ENCODE measurements at places on chromosomes 1 and 21. TPM values are rescaled to one million over a fixed set of nuclear protein-coding genes. Genes with fewer than 3 reads are reported as not detected.

DNA sequence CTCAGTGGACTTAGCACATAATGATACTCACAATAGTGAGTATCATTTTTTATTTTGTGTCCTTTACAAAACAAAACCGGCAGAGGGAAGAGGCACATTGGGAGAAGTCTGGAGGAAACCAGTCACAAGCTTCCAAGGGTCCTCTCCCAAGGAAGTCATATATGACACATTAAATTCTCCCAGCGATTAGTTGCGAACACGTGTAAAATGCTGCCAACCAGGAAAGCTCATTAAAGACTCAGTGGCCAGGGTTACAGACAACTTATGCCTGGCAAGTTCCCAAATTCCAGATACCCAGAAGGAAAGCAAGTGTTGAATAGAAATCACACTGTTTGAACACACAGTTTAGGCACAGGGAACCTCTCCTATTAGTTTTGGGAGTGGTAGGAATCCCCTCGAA is 52.5 kb downstream of the TTC13 start:
- no peak for DNase-seq
- no peak overlapping the region for H3K27ac ChIP-seq
- H3K4me3 ChIP-seq, result no peak overlapping the region
- no peaks in the 10 kb centered on the region for H3K27me3 ChIP-seq
- no peaks in the 10 kb centered on the region for H3K4me1 ChIP-seq
- peaks cover 14% of the 10 kb centered on the region for H3K36me3 ChIP-seq

Gene SLC16A4
- total RNA-seq, result 6.8 TPM

DNA sequence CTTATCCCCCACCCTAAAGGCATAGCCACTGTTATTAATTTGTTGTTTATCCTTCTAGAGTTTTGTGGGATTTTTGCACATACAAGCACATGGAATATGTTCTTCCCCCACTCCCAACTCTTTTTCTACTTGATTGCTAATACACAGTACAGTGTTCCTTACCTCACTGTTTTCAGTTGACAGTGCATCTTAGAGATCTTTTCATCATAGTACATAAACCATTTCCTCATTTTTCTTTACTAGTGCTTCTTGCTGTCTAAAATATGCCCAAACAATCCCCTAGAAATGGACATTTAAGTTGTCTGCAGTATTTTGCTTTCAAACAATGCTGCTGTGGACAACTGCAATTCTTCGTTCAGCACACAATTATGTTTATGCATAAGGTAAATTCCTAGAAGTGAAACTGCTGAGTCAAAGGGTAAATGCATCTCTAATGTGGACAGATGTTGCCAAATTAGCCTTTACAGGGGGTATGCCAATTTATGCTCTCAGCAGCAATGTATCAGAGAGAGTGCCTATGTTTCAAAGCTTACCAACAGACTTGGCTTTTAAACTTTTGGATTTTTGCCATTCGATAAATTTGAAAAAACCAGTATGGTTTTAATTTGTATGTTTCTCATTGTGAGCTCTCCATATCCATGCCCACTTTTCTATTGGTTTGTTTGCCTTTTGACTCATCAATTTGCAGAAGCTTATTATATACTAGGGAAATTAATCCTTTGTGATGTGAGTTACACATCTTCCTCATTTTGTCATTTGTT is 132.6 kb downstream of the MRPS6 start:
- H3K36me3 ChIP-seq, result no peaks in the 10 kb centered on the region
- peaks cover 8% of the 10 kb centered on the region for H3K4me1 ChIP-seq
- peak; percentile 89 for DNase-seq
- H3K27me3 ChIP-seq, result no peaks in the 10 kb centered on the region

DNA sequence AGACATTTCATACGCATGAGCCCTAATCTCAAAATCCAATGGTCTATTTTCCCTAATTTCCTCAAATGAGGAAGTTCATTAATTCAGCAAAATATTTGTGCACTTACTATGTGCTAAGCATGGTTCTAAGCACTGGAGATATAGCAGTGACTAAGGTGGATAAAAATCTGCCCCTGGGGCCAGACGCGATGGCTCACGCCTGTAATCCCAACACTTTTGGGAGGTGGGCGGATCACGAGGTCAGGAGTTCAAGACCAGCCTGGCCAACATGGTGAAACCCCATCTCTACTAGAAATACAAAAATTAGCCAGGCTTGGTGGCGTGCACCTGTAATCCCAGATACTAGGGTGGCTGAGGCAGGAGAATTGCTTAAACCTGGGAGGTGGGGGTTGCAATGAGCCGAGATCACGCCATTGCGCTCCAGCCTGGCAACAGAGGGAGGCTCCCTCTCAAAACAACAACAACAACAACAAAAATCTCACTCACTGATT is 4.3 kb upstream of the MIIP start:
- peak overlapping the region; percentile 75 for H3K27ac ChIP-seq
- H3K36me3 ChIP-seq, result peaks cover 14% of the 10 kb centered on the region
- no peaks in the 10 kb centered on the region for H3K27me3 ChIP-seq
- peaks cover 4% of the 10 kb centered on the region for H3K4me1 ChIP-seq
- H3K4me3 ChIP-seq, result no peak overlapping the region

- no peak overlapping the region for H3K27ac ChIP-seq
- no peaks in the 10 kb centered on the region for H3K4me1 ChIP-seq
- peaks cover 28% of the 10 kb centered on the region for H3K36me3 ChIP-seq
- no peaks in the 10 kb centered on the region for H3K27me3 ChIP-seq
- no peak for DNase-seq
- no peak overlapping the region for H3K4me3 ChIP-seq
Measured at GRCh38 chr1:40750451-40750908, 33.1 kb upstream of the KCNQ4 start.

GRCh38 chr1:165287329-165287728 is 69.2 kb downstream of the LMX1A start:
- DNase-seq, result no peak
- H3K36me3 ChIP-seq, result no peaks in the 10 kb centered on the region
- no peaks in the 10 kb centered on the region for H3K27me3 ChIP-seq
- H3K4me3 ChIP-seq, result no peak overlapping the region
- no peaks in the 10 kb centered on the region for H3K4me1 ChIP-seq
- H3K27ac ChIP-seq, result no peak overlapping the region

Gene KCNQ4
- total RNA-seq, result 0.98 TPM

Gene SPATA17
- 13.4 TPM for total RNA-seq

DNA sequence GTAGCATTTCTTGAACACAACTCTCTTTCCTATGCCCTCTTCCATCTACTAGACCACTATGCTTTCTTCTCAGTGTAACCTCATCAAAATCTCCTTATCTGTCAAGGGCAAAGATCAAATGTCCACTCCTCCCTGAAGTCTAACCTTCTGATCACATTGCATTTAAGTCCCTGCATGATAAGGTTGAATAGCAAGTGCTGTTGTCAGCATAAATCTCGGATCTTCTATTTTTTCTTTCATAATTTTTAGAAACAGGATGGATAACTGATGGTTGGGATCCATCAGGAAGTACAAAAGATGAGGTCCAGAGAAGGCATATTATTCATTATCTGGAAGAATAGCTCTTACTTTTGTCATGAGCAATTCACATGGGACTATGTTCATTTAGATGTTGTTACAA is 41.0 kb downstream of the KCNT2 start:
- H3K27me3 ChIP-seq, result no peaks in the 10 kb centered on the region
- DNase-seq, result no peak
- H3K36me3 ChIP-seq, result no peaks in the 10 kb centered on the region
- H3K4me1 ChIP-seq, result no peaks in the 10 kb centered on the region
- H3K27ac ChIP-seq, result no peak overlapping the region

GRCh38 chr21:45074048-45074817 is at the start of gene ADARB1:
Gene ADARB1 (plus strand): TSS chr21:45074580. CDS start chr21:45171657, 97,077 bp downstream.
- H3K27ac ChIP-seq, result peak within 1 kb of the TSS; percentile 91
- peak; percentile 74 for DNase-seq
- no peaks in the 10 kb centered on the region for H3K36me3 ChIP-seq
- peaks cover 25% of the 10 kb centered on the region for H3K4me1 ChIP-seq

Gene FRRS1
- total RNA-seq, result 11.3 TPM

DNA sequence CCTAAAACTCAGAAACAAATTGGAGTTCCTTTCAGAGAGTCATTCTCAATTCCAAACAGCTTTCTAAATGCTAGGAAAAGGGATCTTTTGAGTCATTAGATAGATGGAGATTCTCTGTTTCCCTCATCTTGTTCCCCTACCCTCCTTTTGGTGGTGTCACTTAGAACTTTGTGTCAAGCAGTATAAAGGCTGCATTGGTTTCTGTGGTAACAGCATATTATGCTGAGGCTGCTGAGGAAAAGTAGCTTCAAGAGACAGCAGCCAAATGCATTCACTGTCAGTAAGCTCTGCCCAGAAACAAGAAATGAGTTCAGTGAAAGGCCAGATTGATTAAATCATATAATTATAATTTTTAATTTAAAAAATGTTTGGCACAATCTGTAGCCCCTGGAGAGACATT is 144.1 kb downstream of the LRRC40 start:
- H3K27me3 ChIP-seq, result no peaks in the 10 kb centered on the region
- no peak overlapping the region for H3K27ac ChIP-seq

GRCh38 chr1:64302194-64302593 is 98.8 kb downstream of the UBE2U start:
- no peak overlapping the region for H3K4me3 ChIP-seq
- no peaks in the 10 kb centered on the region for H3K4me1 ChIP-seq
- no peaks in the 10 kb centered on the region for H3K36me3 ChIP-seq
- DNase-seq, result no peak
- no peaks in the 10 kb centered on the region for H3K27me3 ChIP-seq

- no peaks in the 10 kb centered on the region for H3K36me3 ChIP-seq
- no peak overlapping the region for H3K4me3 ChIP-seq
- H3K4me1 ChIP-seq, result no peaks in the 10 kb centered on the region
- no peak for DNase-seq
- no peaks in the 10 kb centered on the region for H3K27me3 ChIP-seq
Measured at GRCh38 chr1:219041818-219042217, 131.9 kb upstream of the LYPLAL1 start.

GRCh38 chr1:26890467-26890796 is 349 bp upstream of the GPN2 start:
- peaks cover 7% of the 10 kb centered on the region for H3K4me1 ChIP-seq
- no peak for DNase-seq
- no peaks in the 10 kb centered on the region for H3K27me3 ChIP-seq
- H3K36me3 ChIP-seq, result peaks cover 25% of the 10 kb centered on the region
- peak overlapping the region; percentile 88 for H3K27ac ChIP-seq
- H3K4me3 ChIP-seq, result peak overlapping the region; percentile 76

All from lung (tissue), 17 donors.